ENCODE measurements at places on chromosomes 4 and X. TPM values are rescaled to one million over a fixed set of nuclear protein-coding genes. Genes with fewer than 3 reads are reported as not detected.

DNA sequence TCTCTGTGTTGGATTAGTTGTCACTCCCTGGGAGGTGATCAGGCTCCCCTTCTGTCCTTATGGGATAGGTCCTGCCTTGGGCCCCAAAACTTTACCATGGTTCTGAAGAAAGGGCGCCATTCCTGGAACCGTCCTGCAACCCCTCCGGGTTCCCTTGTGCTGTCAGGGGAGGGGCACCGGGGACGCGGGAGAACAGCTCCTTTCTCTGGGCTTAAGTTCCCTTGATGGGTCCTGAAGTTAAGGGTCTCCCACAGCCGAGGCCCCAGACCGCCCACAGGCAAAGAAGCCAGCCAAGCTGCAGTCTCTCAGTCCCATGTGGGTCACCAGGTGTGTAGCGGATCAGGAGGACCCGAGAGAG is 44.8 kb downstream of the UGT2A3 start:
- DNase-seq, result no peak

- no peak for DNase-seq
Measured at GRCh38 chr4:80180743-80181142, 16.6 kb upstream of the PRDM8 start.

DNA sequence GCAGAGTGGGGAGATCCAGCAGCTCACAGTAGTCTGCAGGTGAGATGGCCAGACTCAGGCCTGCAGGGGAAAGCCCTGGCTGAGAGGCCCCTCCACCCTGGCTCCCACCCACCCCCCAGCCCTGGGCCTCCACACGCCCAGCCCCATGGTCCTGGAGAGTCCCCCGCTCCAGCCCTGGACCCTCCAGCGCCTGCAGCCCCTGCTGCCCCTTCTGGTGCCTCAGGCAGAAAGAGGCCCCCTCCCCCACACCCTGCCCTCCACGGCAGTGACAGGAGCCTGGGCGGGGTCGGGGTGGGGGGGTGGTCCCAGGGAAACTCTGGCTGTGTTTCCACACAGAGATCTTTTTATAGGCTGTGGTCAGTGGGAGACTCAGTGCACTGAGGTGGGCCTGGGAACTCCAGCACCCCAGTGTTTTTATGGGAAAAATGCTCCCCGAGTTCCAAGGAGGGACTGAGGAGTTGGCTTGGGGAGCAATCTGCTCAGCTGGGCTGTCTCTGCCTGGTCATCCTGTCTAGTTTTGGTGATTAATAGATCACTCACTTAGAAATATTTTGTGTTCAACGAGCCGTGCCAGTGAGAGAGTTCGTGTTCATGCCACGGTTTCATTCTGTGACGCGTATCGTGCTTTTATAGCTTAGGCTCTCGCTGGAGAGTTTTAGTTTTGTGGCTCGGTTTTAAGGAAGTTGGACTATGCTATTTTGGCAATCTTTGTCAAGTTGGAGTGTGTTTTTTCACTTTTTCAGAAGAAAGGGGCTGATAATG is 53.1 kb upstream of the HGFAC start:
- no peak for DNase-seq

DNA sequence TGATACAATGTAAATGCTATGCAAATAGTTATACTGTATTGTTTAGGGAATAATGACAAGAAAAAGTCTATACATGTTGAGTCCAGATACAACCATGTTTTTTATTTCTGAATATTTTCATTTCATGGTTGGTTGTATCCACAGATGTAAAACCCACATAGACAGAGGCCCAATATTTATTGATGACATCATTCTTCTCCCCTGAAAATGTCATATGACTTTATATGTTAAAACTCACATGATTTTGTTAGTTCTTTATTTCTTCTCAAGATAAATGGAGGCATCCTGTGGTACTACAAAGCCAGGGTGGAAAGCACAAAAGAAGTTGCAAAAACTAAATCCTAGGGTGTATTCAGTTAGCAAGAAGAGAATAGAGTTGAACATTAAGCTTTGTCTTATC is 149.3 kb upstream of the GLRA2 start:
- no peak for DNase-seq

MTMR8 gene
- total RNA-seq, result 6.4 TPM

GRCh38 chr4:57190601-57191481 is 80.7 kb upstream of the IGFBP7 start:
- DNase-seq, result peak; percentile 31

CT47B1 gene
- total RNA-seq, result not detected

GRCh38 chrX:149370097-149370496 is 135.0 kb downstream of the IDS start:
- no peak for DNase-seq

SYN1 gene
- not detected for total RNA-seq

GRCh38 chr4:165991325-165992180 is 118.5 kb downstream of the TLL1 start:
- no peak for DNase-seq

DNA sequence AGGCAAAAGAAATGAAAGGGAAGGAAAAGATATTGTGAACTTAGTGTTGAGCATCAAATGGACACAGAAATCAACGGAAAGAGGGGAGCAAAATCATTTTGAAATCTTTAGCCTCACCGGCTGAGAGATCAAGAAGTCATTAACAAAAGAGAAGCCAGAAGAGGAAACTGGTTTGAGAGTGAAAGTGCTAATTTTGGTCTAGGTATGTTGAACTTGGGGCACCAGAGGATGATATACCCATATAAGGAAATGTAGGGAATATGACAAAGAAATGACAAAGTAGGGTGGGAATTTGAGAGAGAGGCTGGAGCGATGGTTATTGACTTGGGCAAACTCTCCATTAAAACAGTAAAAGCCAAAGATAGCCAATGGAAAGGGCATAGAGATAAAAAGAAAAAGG is 183.4 kb upstream of the ATOH1 start:
- no peak for DNase-seq

COPS4 gene
- total RNA-seq, result 35.5 TPM

DNA sequence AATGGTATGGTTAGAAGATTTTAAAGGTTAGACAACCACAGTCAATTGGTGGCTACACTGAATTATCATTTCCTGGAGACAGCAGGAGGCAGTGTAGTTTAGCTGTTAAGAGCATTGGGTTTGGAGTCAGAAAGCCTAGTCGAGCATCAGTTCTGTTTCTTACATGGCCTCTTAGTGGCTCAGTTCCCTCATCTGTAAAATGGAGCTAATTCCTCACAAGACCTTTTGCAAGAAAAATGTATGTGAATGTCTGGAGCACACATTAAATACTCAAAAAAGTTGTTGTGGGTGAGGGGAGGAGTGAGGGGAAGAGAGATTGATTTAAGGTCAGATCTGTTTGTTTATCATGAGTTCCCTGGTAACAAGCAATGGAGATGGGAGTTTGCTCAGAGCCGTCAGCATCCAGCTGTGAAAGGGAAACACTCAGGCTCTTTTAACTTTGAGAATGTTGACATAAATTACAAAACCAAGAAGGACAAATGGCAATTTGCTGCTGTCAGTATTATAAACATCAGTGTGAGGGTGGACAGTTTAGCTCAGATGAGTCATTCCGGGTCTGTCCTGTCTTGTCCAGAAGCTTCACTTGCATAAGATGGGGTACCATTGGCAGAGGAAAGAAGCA is 98.2 kb upstream of the PGRMC2 start:
- no peak for DNase-seq

CYLC1 gene
- not detected for total RNA-seq
